ENCODE measurements at places on chromosomes 6 and 20. TPM values are rescaled to one million over a fixed set of nuclear protein-coding genes. Genes with fewer than 3 reads are reported as not detected.

The PSORS1C2 gene
- not detected for total RNA-seq

The LIN28B gene
- total RNA-seq, result 29.0 TPM

GRCh38 chr20:58470336-58471192, 44.6 kb downstream of the APCDD1L start:
- DNase-seq, result no peak

GRCh38 chr6:26388014-26388413, 5.1 kb downstream of the BTN2A2 start:
- DNase-seq, result no peak

DNA sequence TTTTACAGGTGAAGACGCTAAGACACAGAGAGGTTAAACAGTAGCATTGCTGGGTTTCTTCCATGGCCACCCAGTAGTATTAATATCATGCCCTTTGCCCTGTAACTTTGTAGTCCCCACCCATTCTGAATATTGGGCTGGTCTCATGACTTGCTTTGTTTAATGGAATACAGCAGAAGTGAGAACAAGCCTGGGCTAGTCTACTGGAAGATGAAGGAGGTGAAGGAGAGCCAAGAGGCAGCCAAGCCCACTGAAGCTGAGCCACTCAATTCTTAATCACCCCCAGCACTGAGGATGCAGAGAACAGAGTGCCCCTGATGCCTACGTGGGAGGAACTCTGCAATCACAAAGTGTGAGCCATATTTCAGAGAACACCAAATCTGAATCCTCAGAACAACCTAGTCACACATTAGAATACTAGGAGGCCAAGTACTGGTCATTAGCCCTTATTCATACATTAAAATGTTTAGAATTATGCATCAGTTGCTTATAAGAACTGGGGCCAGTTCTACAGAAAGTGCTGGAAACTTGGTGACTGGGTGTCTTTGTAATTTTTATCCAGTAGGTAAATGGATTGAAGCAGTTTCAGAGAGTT, 270.1 kb upstream of the PRND start:
- no peak for DNase-seq

The CYP21A2 gene
- 0.11 TPM for total RNA-seq

The IPCEF1 gene
- 0.16 TPM for total RNA-seq

- no peak for DNase-seq
Measured at GRCh38 chr6:35402136-35402855, 49.8 kb upstream of the FANCE start.

The ITPA gene
- 55.6 TPM for total RNA-seq

DNA sequence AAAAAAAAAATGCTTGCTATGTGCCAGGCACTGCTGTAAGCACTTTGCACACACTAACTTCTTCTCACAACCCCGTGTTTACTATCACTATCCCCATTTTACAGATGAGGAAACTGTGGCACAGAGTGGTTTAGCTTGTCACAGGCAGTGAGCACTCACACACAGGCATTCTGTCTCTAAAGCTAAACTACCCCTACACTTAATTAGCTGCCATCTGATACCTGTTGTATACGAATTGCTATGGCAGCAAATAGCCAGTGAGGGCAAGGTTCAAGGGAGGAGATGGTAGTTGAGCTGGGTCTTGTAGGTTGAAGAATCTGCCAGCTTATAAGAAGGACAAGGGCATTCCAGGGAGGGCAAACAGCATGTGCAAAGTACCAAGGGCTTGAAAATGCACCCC, 5.2 kb downstream of the TNNC2 start:
- DNase-seq, result no peak

GRCh38 chr6:39754514-39755115, 29.4 kb upstream of the KIF6 start:
- DNase-seq, result no peak

- no peak for DNase-seq
Measured at GRCh38 chr6:16503241-16503775, 258.0 kb downstream of the ATXN1 start.

The HLA-DPA1 gene
- 0.50 TPM for total RNA-seq

The MUC22 gene
- 0.05 TPM for total RNA-seq

GRCh38 chr6:118305081-118305480, 243.0 kb upstream of the PLN start:
- no peak for DNase-seq

DNA sequence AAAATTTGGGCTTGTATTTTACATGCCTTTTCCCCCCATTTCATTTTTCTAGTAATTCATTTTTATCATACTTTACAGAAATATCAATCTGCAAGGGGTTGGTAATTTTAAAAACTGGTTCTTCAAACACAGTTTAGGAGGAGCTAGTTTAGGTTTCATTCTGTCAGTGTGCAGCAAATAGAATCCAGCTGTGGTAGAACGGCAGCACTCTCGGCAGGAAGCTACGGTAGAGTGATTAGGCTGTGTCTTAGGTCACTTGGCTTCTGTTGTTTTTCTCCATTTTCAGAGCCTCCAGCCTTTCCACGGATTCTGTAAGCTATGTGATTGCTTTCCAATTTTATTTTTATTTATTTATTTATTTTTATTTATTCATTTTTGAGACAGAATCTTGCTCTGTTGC, 32.7 kb downstream of the TLDC2 start:
- DNase-seq, result no peak

The UFL1 gene
- total RNA-seq, result 19.5 TPM

DNA sequence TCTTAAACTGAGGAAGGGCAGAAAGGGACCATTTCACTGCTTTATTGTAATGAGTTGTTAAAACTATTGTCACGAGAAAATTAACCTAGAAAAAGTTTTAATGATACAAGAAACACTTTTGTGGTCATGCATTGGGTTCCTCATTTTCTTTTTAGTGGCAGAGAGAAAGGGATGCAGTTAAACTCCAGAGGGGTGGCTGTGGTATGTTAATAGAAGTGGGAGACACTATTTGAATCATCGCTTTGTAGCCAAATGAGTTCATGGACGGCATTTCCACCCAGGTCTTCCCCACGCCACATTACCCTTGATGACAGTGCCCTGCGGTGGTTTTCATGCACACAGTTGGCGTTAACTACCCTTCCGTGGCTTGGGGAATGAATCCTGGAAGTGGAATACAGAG, 235.6 kb downstream of the PLCB1 start:
- DNase-seq, result no peak

The LY6G6D gene
- total RNA-seq, result not detected

DNA sequence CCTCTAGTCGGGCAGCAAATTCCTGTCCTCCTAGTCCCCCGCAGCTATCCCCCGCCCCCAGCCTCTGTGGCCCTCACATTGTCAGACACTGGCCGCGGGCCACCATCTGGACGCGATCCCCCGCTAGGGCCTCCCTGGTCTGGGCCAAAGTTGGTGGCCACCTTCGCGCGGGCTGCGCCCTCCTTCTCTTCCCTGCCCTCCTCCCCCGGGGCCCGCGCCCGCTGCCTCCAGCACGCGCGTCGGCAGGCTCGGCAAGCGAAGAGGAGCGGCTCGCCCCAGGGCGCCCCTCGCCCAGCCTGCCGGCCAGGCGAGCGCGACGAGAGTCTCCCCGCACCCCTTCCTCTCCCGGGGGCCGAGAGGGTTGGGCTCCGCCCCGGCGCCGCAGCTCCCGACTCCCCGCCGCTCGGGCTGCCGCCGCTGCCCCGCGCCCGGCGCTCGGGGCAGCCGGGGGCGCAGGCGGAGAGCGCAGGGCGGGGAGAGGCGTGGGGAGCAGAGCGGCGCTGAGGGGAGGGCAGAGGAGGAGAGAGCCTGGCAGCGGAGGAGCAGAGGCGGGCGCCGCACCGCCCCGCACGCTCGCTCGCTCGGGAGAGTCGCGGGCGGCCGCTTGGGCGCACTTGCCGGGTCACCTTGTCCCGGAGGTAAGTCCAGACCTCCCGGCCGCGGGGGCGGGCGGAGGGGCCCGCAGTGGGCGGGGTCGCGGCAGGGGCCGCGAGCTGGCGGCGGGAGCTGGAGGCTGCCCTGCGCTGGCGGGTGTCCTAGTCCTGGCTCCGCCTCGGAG, at the start of gene SYNDIG1:
Gene SYNDIG1 (plus strand): TSS at position 514 of the 778 bp plus-strand sequence. CDS start 73,469 bp downstream, outside the sequence.
- no peak for DNase-seq

DNA sequence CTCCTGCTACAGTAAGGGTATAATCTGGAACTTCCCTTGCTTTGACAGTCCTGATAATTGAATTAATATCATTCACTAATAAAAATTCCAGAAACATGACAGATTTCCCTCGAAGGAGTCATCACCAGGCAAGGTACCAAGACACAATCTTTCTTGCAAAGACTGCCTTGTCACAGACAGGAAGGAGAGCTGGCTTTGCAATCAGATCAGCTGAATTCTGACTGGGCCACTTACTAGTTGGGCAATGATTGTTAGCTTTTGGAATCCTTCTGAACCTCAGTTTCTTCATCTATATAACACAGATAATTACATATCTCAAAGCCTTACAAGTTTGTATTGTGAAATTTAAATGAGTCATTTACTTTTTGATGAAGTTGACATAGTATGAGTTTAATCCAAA, 344.2 kb downstream of the RFPL4B start:
- peak; percentile 96 for DNase-seq

DNA sequence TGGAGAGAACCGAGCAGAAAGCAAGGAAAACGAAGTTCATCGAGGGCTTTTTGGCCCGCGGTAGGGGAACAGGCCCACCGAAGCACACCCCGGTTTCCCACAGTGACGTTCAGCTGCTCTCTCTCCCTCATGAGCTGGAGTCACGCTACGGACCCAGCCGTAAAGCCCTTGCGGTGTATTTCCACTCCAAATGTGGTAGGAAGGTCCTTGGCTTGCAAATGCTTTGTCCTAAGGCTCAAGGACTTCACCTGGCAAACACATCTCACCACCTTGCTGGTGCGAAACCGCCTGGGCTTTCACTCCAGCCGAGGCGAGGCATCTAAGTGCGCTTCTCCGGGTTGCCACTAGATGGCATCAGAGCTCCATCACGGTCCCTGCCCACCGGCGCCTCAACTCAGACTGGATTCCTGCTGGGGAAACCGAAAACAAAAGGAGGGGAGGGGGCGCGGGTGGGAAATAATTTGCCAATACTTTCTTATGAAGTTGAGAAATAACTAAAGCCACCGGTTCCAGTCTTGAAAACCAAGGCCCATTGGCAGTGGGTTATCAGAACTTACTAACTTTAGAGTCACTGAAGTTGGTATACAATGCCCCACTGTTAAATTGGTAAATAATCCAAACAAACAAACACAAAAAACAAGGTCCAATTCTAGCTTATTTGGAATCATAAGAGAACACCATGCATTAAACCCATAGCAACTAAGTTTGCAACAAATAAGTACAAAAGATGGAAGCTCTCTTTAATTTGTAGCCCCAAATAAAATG, 13.4 kb upstream of the FOXC1 start:
- no peak for DNase-seq

DNA sequence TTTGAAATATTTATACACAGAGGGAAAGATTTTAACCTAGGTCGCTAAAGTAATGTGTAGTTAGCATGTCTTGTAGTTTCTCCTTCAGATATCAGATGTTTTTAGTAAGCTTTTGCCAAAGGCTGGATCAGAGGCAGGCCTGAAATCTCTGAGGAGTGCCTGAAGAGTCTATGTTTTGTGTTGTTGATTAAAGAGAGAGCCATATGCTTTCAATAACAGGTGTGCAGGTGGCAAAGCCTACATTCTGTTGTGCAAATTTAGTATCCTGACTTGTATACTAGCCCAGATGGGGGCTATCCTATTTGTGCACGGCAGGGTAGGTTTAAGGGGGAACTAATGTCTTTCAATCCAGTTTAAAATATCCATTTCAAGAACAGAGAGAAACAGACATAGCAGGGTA, 167.1 kb upstream of the ATXN1 start:
- DNase-seq, result no peak

DNA sequence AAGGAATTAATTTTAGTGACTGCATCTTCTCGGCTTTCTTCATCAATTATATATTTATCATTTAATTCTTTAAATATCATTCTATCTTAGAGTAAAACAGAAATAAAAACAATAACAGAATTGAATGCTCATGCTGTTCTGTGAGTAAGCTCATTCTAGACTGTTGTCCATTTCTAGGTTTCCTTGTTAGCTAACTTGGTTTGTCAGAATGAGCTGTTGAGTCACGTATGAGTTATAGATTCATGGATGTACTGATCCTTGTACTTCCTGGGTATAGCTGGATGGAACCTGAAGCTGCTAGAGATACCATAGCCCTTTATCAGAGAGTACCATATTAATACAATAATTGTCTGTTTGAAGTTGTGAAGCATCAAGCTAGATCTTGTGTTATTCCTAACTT, 515.3 kb downstream of the TENT5A start:
- no peak for DNase-seq

Measured in astrocyte (in vitro differentiated cells and primary cell).